ENCODE measurements at places on chromosomes 2 and 18.

GRCh38 chr2:72949045-72949444, 31.7 kb downstream of the EMX1 start:
- DNase-seq, result no peak

DNA sequence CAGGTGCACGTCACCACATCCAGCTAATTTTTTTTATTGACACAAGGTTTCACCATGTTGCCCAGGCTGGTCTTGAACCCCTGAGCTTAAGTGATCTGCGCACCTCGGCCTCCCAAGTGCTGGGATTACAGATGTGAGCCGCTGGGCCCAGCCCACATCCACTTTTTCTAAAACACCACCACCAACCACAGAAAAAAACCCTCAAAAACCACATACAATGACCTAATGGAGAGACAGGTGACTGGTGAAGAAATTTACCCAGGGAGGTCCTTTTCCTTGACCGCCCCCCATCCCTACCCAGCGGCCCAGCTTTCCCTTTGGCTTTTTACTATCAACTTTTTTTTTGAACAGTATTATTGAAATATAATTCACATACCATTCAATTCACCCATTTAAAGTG, 47.9 kb downstream of the CACNB4 start:
- no peak for DNase-seq

DNA sequence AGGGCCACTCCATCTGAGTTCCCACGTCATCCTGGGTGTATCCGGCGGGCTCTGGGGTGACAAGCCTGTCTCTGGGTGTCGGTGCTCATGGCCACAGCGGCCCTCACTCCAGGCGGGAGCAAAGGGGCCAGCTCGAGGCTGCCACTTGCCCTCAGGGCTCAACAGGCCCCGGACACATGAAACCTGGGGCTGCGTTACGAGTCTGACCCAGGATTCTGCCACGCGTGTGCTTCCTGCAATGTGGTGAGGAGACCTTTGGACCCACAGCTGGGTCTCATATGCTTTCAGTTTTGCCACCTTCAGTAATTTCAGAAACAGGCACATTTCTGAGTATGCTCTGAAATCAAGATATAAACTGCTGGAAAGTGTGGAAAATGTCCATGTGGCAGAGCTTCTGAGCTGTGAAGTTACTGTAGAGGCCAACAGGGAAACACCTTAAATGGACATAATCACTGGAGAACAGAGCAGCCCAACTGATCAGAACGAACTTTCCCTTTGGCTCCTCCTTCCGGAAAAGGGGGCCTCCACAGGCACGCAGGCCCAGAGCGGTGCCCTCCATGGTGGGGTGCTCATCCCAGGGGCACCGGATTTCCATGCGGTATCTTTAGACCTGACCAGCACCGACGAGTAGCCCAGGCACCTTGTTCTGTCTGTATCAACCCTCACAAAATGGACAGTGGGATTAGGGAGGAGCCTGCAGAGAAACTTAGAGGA, 14.1 kb downstream of the PER2 start:
- DNase-seq, result no peak

DNA sequence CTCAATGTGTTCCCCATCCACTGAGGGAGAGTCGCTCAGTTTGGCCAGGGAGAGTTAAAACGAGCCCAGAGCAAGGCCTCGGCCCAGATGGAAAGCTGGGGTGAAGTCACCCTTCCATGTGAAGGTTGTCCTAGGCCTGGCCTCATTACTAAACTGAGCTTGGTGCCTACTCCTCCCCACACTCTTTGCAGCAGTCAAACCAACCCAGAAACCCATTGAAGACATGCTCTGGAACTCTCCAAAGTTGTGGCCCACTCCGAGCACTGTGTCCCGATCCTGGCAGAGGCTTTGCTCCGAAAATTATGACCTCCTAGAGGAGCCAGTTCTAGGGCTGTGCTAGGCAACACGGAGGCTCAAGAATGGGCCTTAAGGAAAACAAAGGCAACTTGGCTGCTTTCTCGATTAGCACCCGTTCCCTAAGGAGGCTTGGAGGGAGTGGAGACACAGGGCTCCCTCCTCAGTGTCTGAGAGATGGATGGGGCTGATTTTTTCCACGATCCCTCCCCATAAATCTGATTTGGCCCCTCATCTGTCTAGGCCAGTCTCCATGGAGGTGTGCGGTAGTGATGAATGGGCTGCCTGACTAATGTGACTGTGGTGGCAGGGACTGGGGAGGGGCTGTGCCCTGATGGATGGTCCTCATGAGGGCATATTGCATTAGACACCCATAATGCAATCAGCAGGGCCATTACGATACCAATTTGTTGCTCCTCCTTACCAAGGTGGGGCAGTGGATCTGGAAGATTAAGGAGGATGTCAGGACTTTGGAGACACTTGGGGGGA, 11.7 kb upstream of the CYP26B1 start:
- no peak for DNase-seq
